A549 (cell line): ENCODE measurements at places on chromosomes 6 and 20.
A peak's percentile ranks its signal among the peaks of the same experiment; 100 is the strongest.

DNA sequence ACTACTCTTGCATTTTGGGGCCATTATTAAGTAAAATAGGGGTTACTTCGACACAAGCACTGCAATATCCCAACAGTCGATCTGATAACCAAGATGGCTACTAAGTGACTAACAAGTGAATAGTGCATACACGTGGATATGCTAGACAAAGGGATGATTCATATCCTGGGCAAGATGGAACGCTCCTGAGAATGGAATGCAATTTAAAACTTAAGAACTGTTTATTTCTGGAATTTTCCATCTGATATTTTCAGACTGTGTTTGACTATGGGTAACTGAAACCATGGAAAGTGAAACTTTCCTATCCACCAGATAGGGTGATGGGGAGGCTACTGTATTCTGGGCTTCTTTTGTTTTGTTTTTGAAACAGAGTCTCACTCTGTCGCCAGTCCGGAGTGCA, 66.5 kb downstream of the ILRUN start:
- DNase-seq: peak; percentile 19

DNA sequence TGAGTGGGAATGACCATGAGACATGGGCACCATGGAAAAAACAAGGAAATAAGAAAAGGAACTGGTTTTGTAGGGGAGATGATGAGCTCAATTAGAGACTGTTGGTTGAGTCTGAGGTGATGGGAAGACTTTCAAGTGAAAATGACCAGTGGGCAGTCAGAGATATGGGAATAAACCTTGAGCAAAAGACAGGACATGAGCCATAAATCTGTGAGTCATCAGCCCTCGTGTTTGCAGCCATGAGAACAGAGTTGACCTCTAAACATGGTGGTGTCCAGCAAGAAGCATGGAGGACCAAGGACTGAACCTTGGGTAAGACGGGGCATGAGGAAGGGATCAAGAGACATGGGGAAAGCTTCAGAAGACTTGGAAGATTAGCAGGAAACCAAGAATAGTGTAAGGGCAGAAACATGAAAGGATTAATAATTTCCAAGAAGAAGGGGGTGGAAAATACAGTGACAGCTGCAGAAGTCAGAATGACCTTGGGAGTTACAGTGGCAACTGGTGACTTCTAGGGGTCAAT, 280.6 kb upstream of the PRDM1 start:
- no peak for DNase-seq

GRCh38 chr6:43516367-43516696, 394 bp downstream of the YIPF3 start:
- DNase-seq: no peak

- no peak for DNase-seq
Measured at GRCh38 chr6:40082278-40083043, 148.2 kb upstream of the MOCS1 start.

- DNase-seq: no peak
Measured at GRCh38 chr6:124927806-124928205, 34.4 kb upstream of the RNF217 start.

- DNase-seq: no peak
Measured at GRCh38 chr6:104638841-104639290, 220.9 kb downstream of the HACE1 start.

DNA sequence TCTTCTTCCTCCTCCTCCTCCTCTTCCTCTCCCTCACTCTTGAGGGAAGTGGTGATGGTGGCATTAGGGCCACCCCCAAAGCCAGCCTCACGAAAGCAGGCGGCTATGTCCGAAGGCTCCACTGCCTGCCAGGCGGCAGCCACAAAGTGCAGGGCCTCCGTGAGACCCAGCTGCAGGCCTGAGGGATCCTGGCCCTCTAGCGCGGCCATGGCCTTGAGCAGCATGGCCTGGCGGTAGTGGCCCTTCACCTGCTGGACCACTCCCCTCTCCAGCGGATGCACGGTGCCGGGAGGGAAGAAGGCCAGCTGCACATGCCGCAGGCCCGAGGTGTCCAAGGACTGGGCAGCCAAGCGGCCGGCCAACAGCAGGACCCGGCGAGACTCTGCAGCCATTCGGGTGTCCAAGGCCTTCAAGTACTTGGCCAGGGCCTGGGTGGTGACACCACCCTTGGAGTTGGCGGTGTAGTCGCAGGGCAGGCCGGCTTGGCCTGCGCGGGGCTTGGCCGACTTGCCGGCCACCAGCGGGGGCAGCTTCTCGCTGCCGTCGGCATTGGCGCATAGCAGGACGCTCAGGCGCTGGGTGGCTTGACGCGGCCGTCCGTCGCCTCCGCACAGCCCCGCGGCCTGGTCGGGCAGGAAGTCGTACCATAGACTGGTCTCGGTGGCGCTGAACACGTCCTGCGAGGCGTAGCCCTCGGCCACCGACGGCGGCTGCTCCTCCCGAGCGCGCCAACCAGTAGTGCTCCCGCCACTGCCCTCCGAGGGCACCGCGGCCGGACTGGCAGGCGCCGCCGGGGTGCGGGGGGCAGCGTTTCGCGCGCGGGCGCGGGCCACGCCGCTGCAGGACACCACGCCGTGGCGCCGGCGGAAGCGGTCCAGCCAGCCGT, 1.1 kb downstream of the CENPB start:
- no peak for DNase-seq

- no peak for DNase-seq
Measured at GRCh38 chr6:130107710-130108109, 89.3 kb downstream of the L3MBTL3 start.

- no peak for DNase-seq
Measured at GRCh38 chr6:107345393-107345792, 114.0 kb downstream of the PDSS2 start.

- peak; percentile 10 for DNase-seq
Measured at GRCh38 chr6:18022398-18023231, 35.2 kb upstream of the KIF13A start.

DNA sequence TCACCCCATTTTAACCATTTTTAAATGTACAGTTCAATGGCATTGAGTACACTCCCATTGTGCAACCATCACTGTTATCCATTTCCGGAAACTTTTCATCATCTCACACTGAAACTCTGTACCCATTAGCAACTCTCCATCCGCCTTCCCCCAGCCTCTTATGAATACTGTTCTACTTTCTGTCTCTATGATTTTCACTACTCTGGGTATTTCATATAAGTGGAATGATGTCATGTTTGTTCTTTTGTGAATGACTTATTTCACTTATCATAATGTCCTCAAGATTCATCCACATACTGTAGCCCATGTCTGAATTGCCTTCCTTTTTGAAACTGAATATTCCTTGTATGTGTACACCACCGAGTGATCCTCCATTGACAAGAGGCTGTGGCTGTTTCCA, 92.9 kb upstream of the TOX2 start:
- no peak for DNase-seq

- no peak for DNase-seq
Measured at GRCh38 chr6:55089325-55089724, 85.0 kb upstream of the HCRTR2 start.

- DNase-seq: no peak
Measured at GRCh38 chr6:102549221-102549874, 1155.8 kb downstream of the GRIK2 start.

GRCh38 chr20:8646716-8647115, 422.2 kb upstream of the PLCB4 start:
- no peak for DNase-seq
